ENCODE measurements at places on chromosomes 5 and 9.

GRCh38 chr9:33435821-33436277 lies 11.5 kb downstream of the AQP3 start:
- DNase-seq = no peak

- DNase-seq = no peak
These were observed 118.8 kb downstream of the BOD1 start for GRCh38 chr5:173497685-173498084.

DNA sequence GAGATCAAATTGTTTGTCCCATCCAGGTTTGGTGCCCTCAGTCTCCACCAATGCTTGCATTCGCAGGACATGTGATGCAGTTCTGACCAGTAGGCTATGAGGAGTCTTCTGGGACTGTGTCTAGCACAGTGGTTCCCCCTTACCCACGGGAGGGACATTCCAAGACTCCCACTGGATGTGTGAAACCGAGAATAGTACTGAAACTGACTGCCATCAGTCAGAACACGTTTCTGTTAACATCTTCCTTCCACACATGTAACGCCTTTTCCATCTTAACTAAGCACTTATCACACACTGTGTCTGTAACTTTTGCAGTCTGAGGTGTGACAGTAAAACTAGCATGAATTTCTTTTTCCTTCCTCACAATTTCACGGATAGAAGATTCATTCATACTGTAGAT lies 74.7 kb downstream of the PTTG1 start:
- DNase-seq = no peak

- no peak for DNase-seq
These were observed 1770.8 kb upstream of the CDH9 start for GRCh38 chr5:28808967-28809810.

GRCh38 chr5:76974785-76975184 lies 21.9 kb downstream of the CRHBP start:
- no peak for DNase-seq

GRCh38 chr5:135106610-135107471 lies 72.8 kb upstream of the PITX1 start:
- no peak for DNase-seq

DNA sequence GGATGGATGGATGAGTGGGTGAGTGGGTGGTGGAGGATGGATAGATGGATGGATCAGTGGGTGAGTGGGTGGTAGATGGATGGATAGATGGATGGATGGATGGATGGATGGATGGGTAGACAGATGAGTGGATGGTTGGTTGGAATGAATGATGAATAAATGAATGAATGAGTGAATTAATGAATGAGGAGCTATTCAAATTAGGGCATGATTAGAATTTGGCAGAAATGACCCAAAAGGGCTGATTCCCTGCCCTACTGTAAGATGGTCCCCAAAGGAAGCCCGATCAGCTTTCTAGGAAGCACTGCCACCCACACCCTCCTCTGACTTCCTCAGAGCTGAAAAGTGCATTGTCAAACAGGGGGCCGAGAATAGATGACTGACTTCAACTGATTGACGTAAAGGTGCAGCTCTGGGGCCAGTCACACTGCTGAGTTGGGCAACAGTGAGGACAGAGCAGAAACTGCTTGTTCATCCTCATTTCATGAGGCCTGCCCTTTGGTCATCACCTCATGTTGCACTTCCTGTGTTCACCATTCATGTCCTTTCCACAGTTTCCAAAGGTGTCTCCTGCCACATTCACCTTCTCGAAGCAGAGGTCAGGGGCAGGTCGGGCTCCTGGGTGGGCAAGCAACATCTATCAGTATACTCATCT lies 34.3 kb downstream of the NIPAL4 start:
- DNase-seq = no peak

DNA sequence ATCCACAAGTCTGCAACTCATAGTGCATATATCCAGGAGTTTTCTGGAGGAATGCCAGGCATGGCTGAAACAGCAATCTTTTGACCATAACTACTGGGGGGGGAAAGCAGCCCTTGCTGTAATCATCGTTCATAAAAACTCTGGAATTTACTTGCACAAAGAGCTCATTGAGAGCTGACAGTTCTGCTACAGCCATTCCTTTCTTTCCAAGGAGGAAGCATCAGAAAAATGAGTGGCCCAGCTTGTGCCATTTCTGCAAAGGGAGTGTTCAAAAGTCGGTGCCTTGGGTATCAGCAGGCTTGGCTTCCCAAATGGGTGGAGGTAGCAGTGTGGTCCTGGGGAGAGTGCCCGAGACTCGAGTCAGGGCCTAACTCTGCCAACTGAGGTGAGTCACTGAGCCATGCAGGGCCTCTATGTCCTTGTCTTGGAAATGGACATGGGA lies 101.5 kb downstream of the GCNT1 start:
- DNase-seq = no peak

- DNase-seq = no peak
These were observed 168.0 kb downstream of the TAF11L14 start for GRCh38 chr5:17802256-17802655.

GRCh38 chr5:95530416-95530815 lies 24.4 kb downstream of the SKIC3 start:
- DNase-seq = no peak

DNA sequence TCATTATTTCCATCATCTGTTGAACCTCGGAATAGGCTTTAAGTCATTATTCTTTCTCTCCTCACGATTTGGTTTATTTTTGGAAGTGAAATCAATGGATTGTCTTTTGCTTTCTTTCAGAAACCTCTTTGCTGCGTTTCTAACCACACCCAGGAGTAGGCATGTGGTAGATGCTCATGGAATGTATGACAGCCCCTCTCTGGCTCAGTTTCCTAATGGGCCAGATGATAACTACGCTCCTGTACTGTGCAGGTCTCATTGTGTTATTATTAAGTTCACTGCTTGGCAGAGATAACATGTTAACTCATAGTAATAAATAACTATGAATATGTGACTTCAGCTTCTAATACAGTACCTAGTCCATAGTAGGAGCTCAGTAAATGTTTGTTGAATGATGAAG lies 175.5 kb upstream of the KLF4 start:
- no peak for DNase-seq

GRCh38 chr5:78779262-78779661 lies 130.7 kb upstream of the LHFPL2 start:
- no peak for DNase-seq

GRCh38 chr5:58491216-58491892 lies at the start of gene GAPT:
TSS of gene GAPT (plus strand) at chr5:58491435. CDS start at chr5:58494537, 3,102 bp downstream.
- DNase-seq = no peak

- no peak for DNase-seq
These were observed 67.9 kb downstream of the VCAN start for GRCh38 chr5:83539463-83539790.

DNA sequence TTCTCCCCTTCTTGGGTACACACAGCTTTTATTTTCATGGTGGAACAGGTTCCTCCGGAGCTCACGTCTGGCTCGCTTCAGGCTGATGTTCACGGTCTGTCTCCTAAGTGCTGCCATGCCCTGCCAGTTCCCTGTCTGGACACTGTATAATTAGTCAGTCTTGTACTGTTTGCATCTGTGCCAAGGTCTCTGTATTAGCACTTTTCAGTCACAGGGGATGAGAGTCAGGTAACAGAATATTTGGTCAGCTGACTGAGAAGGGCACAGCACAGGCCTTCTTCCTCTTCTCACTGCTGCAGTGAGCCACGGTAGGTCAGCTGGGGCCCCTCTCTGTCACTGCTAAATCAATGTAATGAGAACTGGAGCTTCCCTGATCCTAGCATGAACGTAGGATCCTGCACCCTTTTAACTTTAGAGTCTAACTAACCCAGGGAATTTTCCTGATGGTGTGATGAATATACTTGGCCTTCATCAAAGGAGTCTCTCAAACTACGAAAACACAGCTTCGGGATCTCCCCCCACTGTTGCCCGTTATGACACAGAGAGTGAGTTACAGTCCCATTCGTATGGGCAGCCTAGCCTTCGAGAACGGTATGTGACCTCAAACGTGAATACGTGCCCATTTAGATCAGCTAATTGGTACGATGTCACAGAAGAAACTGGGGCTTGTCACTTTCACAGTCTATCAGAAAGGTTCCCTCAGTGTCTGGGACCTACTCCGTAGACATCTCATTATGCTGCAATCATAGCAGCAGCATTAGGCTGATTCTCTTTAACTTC lies 354.1 kb upstream of the RFX3 start:
- no peak for DNase-seq

- no peak for DNase-seq
These were observed 78.1 kb upstream of the UBTD2 start for GRCh38 chr5:172361566-172362238.

GRCh38 chr5:173884402-173885053 lies 3.6 kb upstream of the CPEB4 start:
- no peak for DNase-seq

DNA sequence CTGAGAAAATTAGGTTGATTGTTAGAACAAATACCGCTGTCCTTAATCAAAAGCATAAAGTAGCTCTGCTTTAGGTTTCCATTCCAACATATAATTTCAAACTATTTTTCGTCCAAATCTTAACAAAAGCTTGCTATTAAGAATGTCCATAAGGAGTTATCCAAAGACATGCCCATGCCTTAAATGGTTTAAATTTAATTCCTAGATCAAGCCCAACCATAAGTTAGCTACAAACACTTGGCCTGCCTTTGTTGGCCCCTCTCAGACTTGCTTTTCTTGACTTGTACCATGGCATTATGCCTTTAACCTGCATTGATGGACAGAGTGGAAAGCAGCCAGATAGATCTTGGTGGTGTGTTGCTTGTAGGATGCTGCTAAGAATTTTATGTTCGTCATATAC lies 8.8 kb downstream of the GARNL3 start:
- no peak for DNase-seq

DNA sequence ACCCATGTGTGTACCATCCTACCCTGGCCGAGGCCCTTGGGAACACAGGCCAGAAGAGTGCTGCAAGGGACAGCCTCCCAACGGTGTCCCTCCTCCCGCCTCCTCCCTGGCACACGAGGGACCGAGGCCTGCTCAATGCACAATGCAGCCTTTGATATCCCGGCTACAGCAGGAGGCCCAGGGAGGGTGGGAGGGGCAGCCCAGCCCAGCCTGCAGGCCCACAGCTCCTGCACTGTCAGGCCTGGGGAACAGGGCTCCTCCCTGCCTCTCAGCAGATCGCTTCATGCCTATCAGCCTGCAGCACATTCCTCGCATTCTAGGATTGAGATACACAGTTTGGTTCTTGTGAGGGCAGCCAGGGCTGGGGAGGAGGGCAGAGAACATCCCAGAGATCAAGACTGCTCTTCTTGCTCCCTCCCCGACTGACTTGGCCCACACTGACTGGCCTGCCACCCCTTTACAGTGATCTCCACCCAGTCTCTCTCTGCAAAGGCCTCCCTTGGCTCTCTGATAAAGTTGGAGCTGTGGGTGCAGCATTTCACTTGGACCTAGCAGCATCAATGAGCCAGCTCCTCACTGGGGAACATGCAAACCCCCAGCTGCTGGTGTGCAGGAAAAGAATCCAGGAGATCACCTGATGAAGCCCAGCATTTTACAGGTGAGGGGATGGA lies at the start of gene SH3TC2:
Gene SH3TC2, minus strand, starts transcription at position 46 of the 671 bp plus-strand sequence. Its CDS starts 40 bp downstream, at position 6.
- DNase-seq = no peak

DNA sequence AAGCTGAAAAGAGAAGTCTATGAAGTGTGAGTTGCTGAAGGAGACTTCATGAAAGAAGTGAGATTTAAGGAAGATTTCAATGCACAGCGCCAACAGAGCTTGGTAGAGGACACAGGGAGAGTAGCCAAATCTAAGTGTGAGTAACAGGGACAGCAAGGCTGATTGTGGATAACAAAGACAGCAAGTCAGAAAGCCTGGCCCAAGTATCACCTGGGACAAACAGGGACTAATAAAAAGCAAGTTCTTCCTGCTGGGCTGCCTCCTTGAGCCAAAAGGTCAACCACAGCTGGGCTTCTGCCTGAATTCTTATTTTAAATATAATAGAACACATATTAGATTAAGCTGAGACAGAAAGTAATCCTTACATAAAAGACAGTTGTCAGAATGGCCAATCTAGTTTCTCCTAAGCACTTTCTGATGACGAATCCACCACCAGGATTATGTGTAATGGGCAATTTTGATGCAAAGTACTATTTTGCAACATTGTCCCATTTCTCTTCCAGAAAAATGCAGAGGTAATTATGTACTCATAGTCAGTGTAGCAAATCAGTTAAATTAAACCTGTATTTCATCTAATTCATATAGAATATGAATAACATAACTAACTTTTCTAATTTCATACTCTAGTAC lies 73.8 kb downstream of the MAPKAP1 start:
- DNase-seq = no peak

DNA sequence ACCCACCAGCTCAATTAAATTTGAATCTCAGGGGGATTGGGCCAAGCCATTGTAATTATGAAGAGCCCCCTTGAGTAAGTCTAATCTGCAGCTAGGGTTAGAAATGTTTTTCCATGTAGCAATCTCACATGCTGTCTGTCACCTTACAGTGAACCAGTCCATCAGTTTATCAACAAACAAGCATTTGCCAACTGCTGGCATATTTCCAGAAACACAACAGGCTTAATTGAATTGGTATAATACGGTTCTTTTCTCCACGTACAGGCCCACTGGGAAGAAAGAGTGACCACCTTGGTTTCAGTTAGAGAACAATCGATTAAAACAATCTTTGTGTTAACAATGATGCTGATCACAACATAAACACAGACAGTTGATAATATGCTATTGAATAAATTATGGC lies 67.4 kb downstream of the NSUN2 start:
- DNase-seq = no peak

- DNase-seq = no peak
These were observed 144.9 kb downstream of the GIN1 start for GRCh38 chr5:102975045-102975444.

- DNase-seq = no peak
These were observed 370.2 kb downstream of the GADD45G start for GRCh38 chr9:89975024-89975423.

GRCh38 chr9:85009251-85009650 lies 339.7 kb downstream of the NTRK2 start:
- DNase-seq = no peak

DNA sequence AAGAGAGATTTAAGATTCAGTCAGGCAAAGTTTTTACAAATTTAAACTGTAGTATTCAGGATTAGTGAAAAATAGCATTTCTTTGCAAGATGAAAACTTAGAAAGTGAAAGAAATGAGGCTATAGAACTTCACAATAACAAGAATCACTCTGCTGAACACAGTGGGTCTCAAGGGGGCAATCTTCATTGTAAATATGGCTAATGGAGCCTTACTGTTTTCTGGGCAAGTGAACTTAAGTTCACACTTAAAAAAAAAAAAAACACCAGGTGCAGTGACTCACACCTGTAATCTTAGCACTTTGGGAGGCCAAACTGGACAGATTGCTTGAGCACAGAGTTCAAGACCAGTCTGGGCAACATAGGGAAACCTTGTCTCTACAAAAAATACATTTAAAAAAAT lies 175.9 kb upstream of the SNX2 start:
- no peak for DNase-seq

GRCh38 chr5:107499237-107499636 lies 171.5 kb downstream of the EFNA5 start:
- DNase-seq = no peak

GRCh38 chr9:120773256-120773655 lies 20.0 kb downstream of the FBXW2 start:
- DNase-seq = no peak

- no peak for DNase-seq
These were observed 14.4 kb downstream of the GDNF start for GRCh38 chr5:37825334-37825915.

GRCh38 chr9:70607926-70608325 lies 193.5 kb upstream of the KLF9 start:
- no peak for DNase-seq

GRCh38 chr5:98804066-98804465 lies 30.6 kb downstream of the RGMB start:
- DNase-seq = no peak

- DNase-seq = no peak
These were observed 641.8 kb downstream of the PRR16 start for GRCh38 chr5:121105921-121106320.

GRCh38 chr9:3447788-3448187 lies 78.0 kb downstream of the RFX3 start:
- DNase-seq = no peak

Measured in stimulated activated CD8-positive, alpha-beta memory T cell treated with anti-CD3 and anti-CD28 coated beads, Interleukin-4, amount 100 ng/mL, for 4 hours (primary cell).